Foreskin fibroblast (primary cell): ENCODE measurements at places on chromosomes 16 and 17.

- no peak for DNase-seq
Observed at GRCh38 chr16:84924331-84925091, 86.8 kb downstream of the ZDHHC7 start.

- DNase-seq: peak; percentile 62
Observed at GRCh38 chr17:15154618-15155017, 110.5 kb downstream of the PMP22 start.

DNA sequence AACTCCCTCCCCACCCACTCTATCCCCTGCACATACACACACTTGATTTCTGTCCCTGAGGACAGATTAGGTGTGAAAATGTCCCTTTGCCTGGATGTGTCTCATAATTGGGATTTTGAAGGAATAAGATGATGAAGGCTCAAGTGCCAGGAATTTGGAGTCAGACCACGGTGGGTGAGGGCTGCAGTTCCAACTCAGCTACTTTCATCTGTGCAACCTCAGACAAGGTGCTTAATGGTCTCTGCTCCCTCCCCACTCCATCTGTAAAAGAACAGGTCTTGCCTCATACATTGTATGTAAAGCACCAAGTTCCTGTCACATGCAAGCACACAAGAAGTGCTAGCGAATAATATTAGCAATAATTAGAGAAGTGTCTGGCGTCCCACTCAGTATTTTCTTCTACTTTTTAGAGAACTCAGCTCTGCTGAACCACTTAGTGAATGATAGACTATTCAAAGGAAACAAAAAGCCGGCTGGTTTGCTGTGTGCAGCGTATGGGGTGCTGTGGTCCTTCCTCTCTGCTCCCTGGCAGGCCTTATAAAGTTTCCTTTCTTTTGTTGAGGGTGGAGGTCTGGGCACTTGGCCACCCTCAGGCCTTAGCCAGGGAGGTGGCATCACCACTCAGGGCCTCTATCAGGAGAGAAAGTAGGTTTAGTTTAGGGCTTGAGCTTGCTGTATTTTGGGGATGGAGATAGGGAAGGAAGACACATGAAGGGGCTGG is 6.4 kb downstream of the TBX4 start:
- no peak for DNase-seq

DNA sequence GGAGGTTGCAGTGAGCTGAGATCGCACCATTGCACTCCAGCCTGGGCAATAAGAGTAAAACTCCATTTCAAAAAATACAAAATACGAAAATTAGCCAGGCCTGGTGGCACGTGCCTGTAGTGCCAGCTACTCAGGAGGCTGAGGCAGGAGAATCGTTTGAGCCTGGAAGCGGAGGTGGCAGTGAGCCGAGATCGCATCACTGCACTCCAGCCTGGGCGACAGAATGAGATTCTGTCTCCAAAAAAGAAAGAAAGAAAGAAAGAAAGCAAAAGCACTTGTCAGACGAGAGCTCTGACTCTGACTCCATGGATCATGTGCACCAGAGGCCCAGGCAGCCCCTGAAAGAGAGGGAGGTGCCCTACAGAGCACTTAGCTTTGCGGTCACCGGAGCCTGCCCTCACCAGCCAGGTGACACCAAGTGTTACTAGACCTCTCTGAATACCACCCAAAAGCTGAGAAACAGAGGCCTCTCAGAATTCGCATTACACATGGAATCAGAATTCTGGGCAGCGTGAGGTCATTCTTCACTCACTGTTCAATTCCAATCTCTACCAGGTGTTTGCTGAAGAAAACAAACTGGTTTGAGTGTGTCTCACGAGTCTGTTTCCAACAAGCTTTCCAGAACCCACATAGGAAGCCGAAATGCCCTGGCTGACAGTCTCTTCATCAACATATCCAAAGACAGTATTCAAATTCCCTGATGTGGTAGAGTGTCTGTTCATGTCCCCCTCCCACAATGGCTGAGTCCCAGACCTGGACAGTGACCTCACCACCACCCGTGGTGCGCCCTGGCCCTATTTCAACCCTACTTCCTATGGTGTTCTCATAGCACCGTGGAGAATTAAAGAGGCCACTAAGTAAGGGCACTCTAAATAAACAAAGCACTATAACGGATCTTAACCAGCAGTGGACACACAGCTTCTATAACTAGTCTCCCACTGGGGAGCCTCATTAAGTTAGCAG is 1.5 kb downstream of the FLCN start:
- DNase-seq: peak; percentile 55

DNA sequence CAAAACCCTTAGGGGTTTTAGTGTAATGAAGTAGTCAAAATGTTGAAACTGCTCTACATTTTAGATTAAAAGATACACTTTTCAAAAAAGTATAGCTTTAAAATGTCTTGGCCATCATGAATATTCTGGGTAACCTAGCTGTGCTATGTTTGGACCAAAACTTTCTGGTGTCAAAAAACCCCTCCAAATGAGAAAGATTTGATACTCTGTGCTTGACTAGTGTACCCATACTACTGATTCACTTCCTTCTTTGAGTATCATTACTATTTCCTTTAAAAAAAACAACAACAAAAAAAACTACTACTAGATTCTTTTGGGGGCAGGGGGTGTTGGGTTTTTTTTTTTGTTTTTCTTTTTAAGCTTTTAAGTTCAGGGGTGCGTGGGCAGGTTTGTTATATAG is 37.3 kb downstream of the PTRH2 start:
- DNase-seq: no peak

DNA sequence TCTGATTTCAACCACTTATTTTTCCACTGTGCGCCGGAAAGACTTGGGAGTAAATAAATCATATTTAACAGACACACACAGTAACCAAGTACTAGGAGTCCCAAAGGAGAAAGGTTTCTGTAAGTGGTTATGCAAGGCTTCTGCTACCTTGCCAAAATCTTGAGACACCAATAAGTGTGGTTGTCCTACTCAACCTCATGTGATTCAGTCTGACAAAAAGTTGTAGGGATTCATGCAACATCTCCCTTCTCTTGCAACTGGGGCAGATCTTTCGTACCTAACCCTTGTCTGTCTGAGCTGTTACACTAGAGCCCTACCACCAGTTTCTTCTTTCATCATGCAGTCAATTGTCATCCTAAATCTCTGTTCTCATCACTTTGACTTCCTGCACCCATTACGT is 69.9 kb upstream of the NUDT7 start:
- no peak for DNase-seq

DNA sequence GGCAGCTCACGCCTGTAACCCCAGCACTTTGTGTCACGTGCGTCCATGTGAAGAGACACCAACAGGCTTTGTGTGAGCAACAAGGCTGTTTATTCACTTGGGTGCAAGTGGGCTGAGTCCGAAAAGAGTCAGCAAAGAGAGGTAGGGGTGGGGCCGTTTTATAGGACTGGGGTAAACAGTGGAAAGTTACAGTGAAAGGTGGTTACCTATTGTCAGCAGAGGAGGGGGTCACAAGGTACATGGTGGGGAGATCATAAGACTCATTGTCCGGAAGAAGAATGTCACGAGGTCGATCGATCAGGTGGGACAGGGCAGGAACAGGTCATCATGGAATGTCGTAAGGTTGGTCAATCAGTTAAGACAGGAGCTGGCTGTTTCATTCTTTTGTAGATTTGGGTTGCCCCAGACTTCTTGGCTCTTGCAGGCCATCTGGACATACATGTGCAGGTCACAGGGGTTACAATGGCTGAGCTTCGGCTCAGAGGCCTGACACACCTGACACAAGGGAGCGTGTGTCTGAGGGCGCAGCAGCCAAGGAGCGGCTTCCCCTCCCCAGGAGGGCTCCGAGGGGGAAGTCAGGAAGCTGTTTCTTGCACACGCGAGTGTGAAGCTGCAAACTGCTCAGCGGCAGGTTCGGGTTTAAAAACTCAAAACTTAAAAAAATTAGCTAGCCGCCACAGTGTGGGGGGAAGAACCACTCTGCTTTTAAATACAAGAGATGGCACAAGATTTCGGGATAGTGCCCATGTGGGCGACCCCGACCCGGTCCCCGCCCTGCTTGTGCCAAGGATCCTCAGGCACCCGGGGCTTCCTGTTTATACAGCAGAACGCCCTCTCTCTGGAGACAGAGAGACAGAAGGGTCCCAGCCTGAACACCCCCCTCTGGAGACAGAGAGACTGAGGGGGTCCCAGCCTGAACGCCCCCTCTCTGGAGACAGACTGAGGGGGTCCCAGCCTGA is 12.4 kb upstream of the TEX19 start:
- no peak for DNase-seq

- DNase-seq: no peak
Observed at GRCh38 chr16:15450624-15451023, 16.2 kb downstream of the BMERB1 start.

- peak; percentile 93 for DNase-seq
Observed at GRCh38 chr17:33234930-33235685, 58.0 kb downstream of the ASIC2 start.

- DNase-seq: no peak
Observed at GRCh38 chr17:5123343-5124124, 7.7 kb downstream of the USP6 start.

- no peak for DNase-seq
Observed at GRCh38 chr17:79137015-79137788, 62.6 kb downstream of the ENGASE start.

GRCh38 chr16:52634104-52634503 is 87.2 kb upstream of the TOX3 start:
- no peak for DNase-seq

DNA sequence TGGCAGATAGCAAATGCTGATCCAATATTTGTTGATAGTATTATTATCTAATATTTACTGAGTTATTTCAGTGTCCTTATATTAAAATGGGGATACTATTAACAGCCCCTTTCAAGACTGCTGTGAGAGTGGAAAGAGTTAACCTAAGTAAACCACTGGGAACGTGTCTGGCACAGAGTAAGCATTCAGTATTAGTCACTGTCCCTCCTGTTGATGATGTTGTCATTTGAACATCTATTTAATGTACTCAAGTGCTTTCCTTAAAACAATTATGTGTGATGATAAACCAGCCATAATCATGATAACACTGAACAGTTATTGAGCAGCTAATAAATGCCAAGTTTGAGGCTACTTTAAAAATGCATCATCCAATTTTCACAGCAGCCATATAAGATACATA is 135.7 kb upstream of the XYLT1 start:
- DNase-seq: no peak

DNA sequence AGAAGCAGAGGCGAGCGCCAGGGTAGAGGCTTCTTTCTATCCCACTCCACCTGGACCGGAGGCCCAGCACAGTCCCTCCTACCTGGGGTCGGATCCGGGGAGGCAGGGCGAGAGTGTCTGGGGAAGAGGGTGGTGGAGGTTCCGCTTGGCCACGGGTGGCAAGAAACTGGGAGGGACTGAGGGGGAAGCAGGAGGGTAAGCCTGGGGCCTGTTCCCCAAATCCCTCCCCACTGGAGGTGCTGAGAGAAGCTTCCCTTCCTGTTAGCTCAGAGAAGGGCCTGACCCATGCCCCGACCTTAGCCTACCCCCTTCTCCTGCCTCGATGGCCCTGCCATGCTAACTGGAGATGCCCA is 1.8 kb upstream of the TPPP3 start:
- no peak for DNase-seq

GRCh38 chr17:53687324-53687723 is 135.4 kb upstream of the KIF2B start:
- DNase-seq: no peak

DNA sequence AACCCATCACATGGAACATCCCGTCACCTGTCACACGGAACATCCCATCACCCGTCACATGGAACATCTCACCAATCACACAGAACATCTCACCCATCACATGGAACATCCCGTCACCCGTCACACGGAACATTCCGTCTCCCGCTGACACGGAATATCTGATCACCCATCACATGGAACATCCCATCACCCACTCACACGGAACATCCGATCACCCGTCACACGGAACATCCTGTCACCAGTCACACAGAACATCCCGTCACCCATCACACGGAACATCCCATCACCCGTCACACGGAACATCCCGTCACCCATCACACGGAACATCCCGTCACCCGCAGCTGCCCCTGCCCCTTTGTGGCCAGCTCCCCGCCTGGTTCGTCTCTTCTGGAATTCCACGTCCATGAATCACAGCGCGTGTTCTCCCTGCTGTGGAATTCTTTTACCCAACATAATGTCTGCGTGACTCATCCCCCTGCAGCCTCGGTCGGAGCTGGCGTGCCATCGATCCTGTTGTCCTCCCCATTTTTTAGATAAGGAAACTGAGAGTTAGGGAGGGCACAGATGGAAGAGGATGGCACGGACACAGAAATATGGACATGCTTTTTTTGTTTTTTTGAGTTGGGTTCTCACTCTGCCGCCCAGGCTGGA is 5.6 kb downstream of the CPNE7 start:
- DNase-seq: peak; percentile 98

GRCh38 chr17:64133546-64134215 is 3.7 kb upstream of the ERN1 start:
- no peak for DNase-seq

GRCh38 chr16:15597822-15598647 is 44.9 kb downstream of the MARF1 start:
- no peak for DNase-seq

GRCh38 chr16:88941913-88942909 is 34.8 kb downstream of the CBFA2T3 start:
- DNase-seq: no peak

GRCh38 chr17:66930933-66931332 is 33.6 kb upstream of the CACNG4 start:
- no peak for DNase-seq

DNA sequence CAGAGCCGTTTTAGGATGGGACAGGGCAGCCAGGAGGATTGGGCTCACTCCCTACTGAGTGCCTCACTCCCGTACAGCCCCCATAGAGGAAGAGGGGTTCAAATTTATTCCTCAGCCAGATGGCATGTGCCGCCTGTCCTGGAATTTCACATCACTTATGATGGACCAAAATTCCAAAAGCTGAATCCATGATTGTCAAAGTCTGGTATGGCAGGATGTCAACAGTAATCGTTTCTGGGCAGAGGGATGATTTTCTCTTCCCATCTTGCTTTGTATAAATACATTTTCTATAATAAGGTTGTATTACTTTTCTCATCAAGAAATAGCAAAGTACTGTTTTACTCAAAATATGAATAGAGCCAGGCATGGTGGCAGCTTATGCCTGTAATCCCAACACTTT is 38.7 kb upstream of the STH start:
- DNase-seq: no peak

DNA sequence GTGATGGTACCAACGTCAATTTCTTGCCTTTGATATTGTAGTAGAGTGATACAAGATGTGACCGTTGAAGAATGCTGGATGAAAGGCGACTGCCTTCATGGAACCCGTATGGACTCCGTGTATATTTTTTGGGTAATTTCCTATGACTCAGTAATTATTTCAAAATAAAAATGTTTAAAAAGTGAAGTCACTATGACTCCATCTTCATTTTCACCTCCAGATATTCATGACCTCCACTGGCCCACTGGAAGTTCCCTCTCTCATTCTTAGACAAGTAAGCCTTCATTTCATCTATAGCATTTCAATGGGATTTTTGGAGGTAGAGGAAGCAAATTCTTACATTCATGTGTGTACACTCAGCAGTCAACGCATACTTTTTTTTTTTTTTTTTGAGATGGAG is 111.8 kb upstream of the NUDT7 start:
- no peak for DNase-seq
